ENCODE measurements at places on chromosomes 5 and 9. TPM values are rescaled to one million over a fixed set of nuclear protein-coding genes. Genes with fewer than 3 reads are reported as not detected.

- DNase-seq = no peak
Measured at GRCh38 chr5:91670563-91670962, 287.4 kb upstream of the ARRDC3 start.

- DNase-seq = no peak
Measured at GRCh38 chr5:63820577-63820976, 141.7 kb downstream of the HTR1A start.

GRCh38 chr5:143432658-143433239, 29.3 kb upstream of the NR3C1 start:
- peak; percentile 43 for DNase-seq

DNA sequence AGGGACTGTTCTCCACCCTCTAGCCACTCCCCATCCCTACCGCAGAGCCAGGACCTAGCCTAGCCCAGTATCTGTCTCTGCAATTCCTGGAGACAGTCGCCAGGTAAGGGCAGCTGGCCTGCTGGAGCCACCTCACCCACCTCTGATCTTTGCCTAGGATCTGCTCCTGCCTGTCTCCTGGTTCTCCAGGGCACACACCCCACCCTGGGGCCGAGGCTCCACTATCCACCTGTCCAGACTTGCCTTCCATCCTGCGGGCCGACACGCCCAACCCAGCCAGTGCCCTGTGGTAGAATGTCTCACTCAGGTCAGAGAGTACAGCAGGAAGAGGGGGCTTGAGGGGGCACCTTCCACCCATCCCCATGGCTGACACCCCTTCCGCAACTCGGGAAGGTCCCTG, 15.7 kb upstream of the AQP7 start:
- no peak for DNase-seq

DNA sequence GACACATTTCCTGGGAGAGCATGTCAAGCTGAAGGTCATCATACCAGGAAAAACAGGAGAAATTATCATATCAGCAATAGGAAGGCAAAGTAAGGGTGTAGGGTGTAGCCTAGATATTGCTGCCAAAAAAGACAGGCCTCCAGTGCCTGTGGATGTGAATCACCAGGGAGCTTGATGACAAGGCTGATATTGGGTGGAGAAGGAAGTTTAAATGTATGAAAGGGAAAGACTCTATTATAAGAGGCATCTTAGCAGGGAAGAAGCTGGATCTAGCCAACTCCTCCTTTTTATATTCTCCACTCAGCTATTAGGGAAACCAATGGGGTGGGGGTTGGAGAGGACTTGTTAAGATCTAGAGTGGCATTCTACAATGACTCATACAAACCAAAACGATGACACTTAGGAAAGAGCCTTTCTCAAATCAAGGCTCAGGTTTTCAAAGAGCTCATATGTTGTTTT, 13.4 kb upstream of the TXNDC8 start:
- DNase-seq = peak; percentile 95

GRCh38 chr9:17802249-17802857, 223.5 kb downstream of the SH3GL2 start:
- DNase-seq = peak; percentile 22

DNA sequence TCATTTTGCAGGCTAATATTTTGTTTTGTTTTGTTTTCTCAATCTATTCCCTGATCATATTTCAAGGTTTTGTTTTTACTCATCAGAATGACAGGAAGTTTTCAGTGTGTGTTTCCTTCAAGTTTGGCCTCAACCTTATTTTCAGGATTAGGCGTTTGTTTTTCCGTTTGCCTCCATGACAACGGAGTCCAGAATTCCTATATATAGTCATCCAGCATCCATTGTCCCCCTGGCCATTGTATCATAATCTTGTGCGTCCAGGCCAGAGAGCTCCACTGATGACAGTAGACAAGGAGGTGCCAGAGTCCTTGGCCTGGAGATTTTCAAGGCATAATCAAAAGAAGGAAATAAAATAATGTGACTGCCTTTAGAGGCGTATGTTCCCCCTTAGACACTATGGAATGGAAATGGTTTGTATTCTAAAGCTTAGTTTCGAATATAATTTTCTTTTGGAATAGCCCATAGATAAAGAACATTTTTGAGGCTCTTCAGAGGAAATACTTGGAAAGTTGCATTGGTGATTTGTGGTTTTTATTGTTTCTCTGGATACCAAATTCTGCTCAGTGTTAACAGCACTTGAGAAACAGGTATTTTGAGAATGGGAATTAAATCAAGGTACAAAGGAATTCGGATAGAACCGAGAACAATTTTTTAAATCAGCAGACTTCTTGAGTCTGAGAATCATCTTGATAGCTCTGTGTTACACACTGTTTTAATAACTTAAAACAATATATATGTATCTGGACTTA, 99.8 kb downstream of the ZNF462 start:
- peak; percentile 69 for DNase-seq

DNA sequence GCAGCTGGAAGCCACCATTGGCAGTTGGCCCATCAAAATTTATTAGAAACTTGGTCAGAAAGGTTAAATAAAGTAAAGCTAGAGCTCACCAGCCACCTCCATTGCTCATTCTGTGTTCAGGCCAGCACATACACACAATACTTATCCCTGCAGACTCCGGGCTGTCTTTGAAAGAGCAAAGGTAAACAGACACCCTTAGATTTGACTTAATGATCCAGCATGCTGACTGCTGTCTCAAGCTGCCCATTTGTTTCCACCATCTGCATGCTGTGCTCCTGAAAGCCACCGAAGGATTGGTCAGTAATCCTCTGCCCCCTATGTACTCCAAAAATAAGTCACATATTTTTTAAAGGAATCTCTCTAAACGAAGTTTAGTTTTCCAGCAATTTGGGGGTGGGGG, 1059.8 kb upstream of the DMAC1 start:
- DNase-seq = no peak

DNA sequence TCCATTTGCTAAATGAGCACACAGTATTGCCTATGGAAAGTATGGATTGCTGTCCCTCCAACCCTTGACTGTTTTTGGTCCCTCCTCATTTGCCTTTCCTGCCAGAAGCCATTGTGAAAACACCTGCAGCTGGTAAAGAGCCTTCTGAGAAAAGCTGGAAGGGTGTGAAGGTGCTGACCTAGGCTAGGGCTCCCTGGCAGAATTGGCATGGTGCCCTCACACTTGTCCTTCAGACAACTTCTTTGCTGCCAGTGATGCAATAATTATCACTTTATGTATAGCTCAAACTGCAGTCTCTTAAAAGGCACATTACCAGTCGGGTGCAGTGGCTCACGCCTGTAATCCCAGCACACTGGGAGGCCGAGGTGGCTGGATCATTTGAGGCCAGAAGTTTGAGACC, 4.2 kb downstream of the TXNDC15 start:
- no peak for DNase-seq

GRCh38 chr9:116096046-116096445, 57.5 kb upstream of the PAPPA start:
- peak; percentile 80 for DNase-seq

Gene AQP7
- total RNA-seq = 0.17 TPM
